ENCODE measurements at places on chromosomes 11 and 22. TPM values are rescaled to one million over a fixed set of nuclear protein-coding genes. Genes with fewer than 3 reads are reported as not detected.

GRCh38 chr11:103623933-103624332 is 412.5 kb upstream of the DDI1 start:
- H3K27me3 ChIP-seq: no peaks in the 10 kb centered on the region
- no peak overlapping the region for H3K27ac ChIP-seq
- no peak for DNase-seq
- H3K4me1 ChIP-seq: no peaks in the 10 kb centered on the region
- no peak overlapping the region for H3K4me3 ChIP-seq
- no peaks in the 10 kb centered on the region for H3K36me3 ChIP-seq

The TLCD5 gene
- total RNA-seq: 1.5 TPM

The VPREB1 gene
- total RNA-seq: not detected

The SLC29A2 gene
- total RNA-seq: 7.9 TPM

The RIN1 gene
- 1.7 TPM for total RNA-seq

DNA sequence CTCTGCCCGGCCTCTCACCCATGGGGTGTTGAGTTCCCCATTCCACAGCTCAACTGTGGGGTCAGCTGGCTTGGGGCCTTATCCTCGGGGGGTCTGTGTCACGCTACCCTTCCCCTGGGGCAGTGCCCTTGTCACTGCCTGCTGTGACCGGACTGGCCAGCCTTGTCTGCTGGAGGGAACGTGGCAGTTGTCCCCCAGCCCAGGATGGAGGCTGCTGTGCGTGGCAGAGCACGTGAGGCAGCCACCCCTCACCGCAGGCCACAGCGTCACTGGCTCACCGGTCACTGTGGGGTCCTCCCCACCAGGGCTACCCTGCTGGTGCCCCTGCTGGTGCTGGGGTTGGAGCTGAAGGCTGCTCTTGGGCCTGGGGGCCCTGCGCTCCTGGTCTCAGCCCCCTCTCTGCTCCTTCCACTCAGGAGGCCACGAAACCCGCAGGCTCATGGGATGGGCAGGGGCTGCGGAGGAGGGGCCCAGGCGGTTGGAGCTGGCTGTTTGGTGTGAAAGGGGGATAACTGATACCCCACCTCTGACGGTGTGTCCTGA is 13.4 kb downstream of the BRSK2 start:
- no peaks in the 10 kb centered on the region for H3K36me3 ChIP-seq
- no peaks in the 10 kb centered on the region for H3K4me1 ChIP-seq
- no peak overlapping the region for H3K27ac ChIP-seq
- H3K4me3 ChIP-seq: no peak overlapping the region
- no peak for DNase-seq

DNA sequence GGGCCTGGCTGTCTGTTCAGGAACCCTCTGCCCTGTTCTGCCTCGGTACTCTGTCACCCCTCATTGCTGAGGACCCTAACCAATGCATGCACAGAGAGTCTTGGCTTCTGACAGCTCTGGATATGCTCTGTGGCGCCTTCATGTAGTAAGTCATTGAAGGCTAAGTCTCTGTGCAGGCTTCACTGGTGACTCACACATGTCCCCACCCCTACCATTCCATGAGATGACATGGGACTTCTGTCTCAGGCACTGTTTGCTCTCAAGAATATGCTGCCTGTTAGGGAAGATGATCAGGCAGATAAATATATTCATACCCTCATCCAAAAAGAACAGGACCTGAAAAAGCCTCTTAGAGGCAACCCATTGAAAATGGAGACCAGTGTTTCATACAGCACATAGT is 43.6 kb upstream of the HORMAD2 start:
- H3K4me3 ChIP-seq: no peak overlapping the region
- no peak for DNase-seq
- no peaks in the 10 kb centered on the region for H3K4me1 ChIP-seq
- H3K27me3 ChIP-seq: peaks cover 5% of the 10 kb centered on the region
- H3K27ac ChIP-seq: no peak overlapping the region
- no peaks in the 10 kb centered on the region for H3K36me3 ChIP-seq

The SYT8 gene
- not detected for total RNA-seq

GRCh38 chr11:45512471-45513148 is 152.8 kb downstream of the CHST1 start:
- H3K36me3 ChIP-seq: no peaks in the 10 kb centered on the region
- no peak overlapping the region for H3K4me3 ChIP-seq
- no peak overlapping the region for H3K27ac ChIP-seq
- no peaks in the 10 kb centered on the region for H3K27me3 ChIP-seq
- no peaks in the 10 kb centered on the region for H3K4me1 ChIP-seq

The CALCA gene
- not detected for total RNA-seq

GRCh38 chr22:17633217-17633997 is 4.9 kb upstream of the ATP6V1E1 start:
- no peak overlapping the region for H3K4me3 ChIP-seq
- no peaks in the 10 kb centered on the region for H3K27me3 ChIP-seq
- no peaks in the 10 kb centered on the region for H3K36me3 ChIP-seq
- no peak for DNase-seq

The TIMM10 gene
- 151 TPM for total RNA-seq

Data from CD8-positive, alpha-beta memory T cell (primary cell).